ENCODE measurements at places on chromosomes 6 and 20. TPM values are rescaled to one million over a fixed set of nuclear protein-coding genes. Genes with fewer than 3 reads are reported as not detected.
A peak's percentile ranks its signal among the peaks of the same experiment; 100 is the strongest.

The TMEM151B gene
- not detected for total RNA-seq

The AIF1 gene
- 49.4 TPM for total RNA-seq

The EFCAB8 gene
- 0.87 TPM for total RNA-seq

The TASP1 gene
- total RNA-seq: 17.1 TPM

The MCCD1 gene
- not detected for total RNA-seq

The ELOVL5 gene
- 74.9 TPM for total RNA-seq

- no peak for DNase-seq
Observed at GRCh38 chr6:18044108-18044783, 56.8 kb upstream of the KIF13A start.

GRCh38 chr6:159715166-159715565 lies 12.1 kb upstream of the WTAP start:
- DNase-seq: no peak

GRCh38 chr6:62013719-62014118 lies 272.3 kb downstream of the KHDRBS2 start:
- DNase-seq: no peak

GRCh38 chr6:107275330-107275865 lies 160.1 kb upstream of the BEND3 start:
- no peak for DNase-seq

- DNase-seq: no peak
Observed at GRCh38 chr6:150830439-150831165, 34.9 kb upstream of the MTHFD1L start.

GRCh38 chr6:593139-593906 lies 63.6 kb downstream of the HUS1B start:
- peak; percentile 47 for DNase-seq

GRCh38 chr6:150420428-150420827 lies 51.6 kb downstream of the IYD start:
- DNase-seq: no peak

GRCh38 chr6:106847116-106847515 lies 127.4 kb downstream of the CD24 start:
- no peak for DNase-seq

GRCh38 chr20:60117065-60117464 lies 158.8 kb downstream of the CDH26 start:
- DNase-seq: no peak

All from tibial nerve (tissue), 4 donors.